ENCODE measurements at places on chromosomes 3 and 15.

GRCh38 chr3:111979434-111980038 is 710 bp downstream of the ABHD10 start:
- DNase-seq: no peak

GRCh38 chr15:62850791-62851291 is 191.7 kb upstream of the TPM1 start:
- no peak for DNase-seq

DNA sequence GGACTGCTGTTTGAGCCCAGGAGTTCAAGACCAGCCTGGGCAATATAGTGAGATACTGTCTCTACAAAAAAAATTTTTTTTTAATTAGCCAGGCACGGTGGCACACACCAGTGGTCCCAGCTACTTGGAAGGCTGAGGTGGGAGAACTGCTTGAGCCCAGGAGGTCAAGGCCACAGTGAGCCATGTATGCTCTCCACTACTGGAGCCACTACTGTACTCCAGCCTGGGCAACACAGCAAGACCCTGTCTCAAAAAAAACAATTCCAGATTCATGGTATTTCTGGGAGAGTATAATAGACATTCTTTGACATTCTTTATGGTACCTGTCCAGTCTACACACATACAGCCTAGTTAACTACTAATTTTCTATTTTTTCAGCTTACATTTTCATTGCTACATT is 70.1 kb downstream of the GSK3B start:
- DNase-seq: no peak

GRCh38 chr15:61227950-61228936 is 859 bp downstream of the RORA start:
- no peak for DNase-seq

GRCh38 chr3:85979034-85979433 is 1011.9 kb downstream of the VGLL3 start:
- no peak for DNase-seq

- no peak for DNase-seq
Observed at GRCh38 chr15:85555875-85556617, 175.6 kb downstream of the AKAP13 start.

- DNase-seq: no peak
Observed at GRCh38 chr3:81967393-81967792, 205.9 kb upstream of the GBE1 start.

GRCh38 chr3:128787256-128788253 is 61.6 kb downstream of the RAB7A start:
- peak; percentile 54 for DNase-seq

DNA sequence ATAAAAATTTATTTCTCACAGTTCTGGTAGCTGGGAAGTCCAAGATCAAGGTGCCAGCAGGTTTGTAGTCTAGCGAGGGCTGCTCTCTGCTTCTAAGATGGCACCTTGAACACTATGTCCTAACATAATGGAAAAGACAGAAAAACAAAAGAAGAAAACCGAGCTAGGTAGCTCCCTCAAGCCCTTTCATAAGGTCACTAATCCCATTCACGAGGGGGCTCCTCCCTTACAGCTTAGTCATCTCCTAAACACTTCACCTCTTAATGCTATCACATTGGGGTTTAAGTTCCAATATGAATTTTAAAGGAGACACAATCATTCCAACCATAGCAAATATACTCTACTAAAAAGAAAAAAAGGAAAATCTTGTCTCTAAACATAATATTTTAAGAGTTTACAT is 23.6 kb downstream of the GOLGA6D start:
- DNase-seq: no peak

DNA sequence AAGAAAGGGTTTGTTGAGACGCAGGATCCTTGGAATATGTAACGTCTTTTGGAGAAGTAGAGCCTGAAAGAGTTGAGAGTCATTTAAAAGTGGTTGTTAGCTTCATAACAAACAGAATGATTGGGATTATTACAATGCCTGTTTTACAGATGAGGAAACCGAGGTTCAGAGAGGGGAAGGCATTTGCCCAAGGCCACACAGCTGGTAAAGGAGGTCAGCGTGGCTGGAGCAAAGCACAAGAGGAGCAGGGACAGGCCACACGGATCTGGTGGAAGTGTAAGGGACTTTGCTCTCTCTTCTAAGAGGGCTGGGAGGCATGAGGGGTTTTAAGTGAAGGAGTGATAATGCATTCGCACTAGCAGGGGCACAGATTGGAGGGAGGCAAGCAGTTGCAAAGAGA is 6.2 kb upstream of the OXTR start:
- DNase-seq: no peak

DNA sequence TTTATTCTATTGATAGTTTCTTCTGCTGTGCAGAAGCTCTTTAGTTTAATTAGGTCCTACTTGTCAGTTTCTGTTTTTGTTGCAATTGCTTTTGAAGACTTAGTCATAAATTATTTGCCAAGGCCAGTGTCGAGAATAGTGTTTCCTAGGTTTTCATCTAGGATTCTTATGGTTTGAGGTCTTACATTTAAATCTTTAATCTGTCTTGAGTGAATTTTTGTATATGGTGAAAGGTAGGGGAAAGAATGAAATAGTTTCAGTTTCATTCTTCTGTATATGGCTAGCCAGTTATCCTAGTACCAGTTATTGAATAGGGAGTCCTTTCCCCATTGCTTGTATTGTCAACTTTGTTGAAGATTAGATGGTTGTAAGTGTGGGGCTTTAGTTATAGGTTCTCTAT is 10.6 kb upstream of the GCSAM start:
- DNase-seq: no peak

DNA sequence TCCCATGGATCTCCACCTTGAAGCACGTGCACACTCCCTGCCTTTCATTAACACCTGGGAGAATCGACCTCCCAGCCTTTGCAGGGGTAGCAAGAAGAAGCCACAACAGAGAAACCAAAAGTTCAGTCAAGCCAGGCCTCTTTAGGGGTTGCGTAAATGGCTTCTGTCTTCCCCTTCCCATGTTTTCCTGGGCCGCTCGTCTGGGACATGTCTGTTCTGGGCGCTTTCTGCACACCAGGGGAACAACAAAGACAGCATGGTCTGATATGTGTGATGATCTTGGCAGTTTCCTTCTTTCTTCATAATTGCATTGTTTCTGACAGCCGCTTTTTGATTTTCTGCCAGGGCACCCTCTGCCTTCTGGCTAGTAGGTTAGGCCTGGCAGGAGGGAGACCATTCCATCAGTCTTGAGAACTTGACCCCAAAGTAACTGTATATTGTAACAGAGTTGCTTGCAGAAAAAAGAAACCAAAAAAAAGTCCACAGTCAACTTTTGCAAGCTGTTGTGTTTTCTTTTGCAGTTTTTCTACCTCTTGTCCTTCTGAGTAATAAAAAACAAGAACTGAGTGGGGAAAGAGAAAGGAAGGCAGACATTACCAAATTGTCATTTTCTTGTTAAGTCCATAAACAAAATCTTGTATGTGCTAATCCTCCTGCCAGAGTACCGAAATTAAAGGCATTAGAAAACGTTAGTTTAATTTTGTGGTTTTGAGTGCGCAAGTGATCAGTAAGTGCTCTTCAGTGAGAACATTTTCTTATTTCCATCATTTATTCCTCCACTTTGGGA is 56.0 kb upstream of the FURIN start:
- no peak for DNase-seq

DNA sequence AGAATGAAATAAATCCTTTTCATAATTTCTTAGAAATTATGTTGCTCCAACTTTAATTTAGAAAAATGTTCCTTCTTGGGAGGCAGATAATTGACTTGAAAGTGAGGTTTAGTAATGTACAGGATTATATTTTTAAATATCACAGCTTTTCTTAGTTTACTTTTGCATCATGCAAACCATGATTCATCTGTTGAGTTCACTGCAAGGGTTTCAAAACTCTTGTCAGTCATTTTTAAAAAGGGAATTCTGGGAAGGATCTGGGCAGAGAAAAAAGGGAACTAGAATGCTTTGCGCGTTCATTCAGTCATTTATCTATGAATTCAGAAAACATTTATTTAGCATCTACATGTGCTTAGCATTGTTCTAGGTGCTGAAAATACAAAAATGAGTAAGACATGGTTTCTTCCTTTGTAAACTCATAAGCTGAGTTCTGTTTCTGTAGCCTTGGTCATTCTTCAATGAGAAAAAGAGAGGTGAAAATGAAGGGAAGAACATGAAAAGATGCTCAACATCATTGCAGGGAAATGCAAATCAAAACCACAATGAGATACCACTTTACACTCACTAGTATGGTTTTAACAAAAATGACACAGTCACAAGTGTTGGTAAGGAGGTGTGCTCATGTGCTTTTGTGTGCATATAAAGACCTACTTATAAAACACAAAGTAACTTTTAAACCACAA is 209.1 kb downstream of the NR1D2 start:
- no peak for DNase-seq

DNA sequence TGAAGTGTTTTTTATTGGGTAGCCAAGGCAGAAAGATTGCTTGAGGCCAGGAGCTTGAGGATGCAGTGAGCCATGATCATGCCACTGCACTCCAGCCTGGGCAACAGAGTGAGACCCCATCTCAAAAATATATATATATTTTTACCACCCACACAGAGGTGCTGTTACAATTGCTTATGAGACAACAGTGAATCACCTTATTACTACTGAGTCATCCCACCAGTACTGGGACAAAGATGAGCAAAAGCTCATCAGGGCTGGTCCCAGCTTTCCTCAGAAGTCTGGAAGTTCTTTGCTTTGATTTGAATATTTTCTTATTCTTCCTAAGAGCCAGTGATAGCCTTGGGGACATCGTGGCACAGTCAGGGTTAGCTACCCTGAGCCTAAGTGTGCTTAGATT is 207.7 kb downstream of the SOX2 start:
- no peak for DNase-seq

DNA sequence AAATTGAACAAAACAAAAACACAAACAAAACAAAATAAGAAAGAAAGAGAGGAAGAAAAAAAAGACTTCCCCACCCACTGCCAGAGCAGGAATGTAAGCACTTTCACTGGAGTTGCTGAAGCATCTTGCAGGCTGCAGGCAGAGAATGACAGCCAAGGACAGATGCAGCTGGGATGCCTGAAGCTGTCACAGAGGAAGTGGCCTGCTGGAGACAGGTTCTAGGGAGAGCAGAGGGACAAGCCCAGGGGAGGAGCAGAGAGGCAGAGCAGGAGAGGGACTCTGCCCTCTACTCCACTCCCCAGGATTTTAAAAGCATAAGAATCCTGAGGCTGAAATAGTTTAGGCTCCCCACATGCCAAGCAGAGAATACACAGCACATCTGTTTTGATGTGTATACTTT is 326.2 kb downstream of the TUSC7 start:
- no peak for DNase-seq

DNA sequence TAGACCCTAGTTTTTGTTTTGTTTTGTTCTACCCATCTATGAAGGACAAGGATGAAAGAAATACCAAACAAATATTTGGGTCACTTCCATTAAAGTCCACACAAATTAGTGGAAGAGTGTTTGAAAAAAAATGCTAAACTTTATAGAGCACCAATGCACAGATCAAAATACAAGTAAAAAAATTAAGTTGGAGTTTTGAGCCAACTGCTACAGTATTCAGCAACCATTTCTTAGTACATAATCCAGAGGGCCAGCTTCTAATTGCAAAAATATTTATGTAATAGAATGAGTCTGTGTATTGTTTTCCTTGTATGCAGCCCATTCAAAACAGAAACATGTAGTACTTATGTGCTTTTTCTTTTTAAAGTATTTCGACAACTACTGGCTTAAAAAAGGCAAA is 121.1 kb downstream of the CBLB start:
- no peak for DNase-seq

DNA sequence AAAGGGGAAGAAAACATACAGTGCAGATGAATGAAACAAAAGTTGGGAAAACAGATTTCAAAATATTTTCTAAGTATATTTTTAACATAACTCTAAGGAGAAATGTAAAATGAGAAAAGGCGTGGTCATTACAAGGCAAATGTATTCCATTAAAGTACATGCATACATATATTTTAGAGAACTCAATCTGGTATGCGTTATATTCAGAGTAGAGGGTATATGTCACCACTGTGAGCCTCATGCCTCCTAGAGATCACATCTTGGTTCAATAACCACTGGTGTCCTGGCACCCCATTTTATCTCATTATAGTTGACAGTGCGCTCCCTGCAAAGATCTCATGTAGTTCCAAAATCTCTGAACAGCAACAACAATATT is 77.5 kb downstream of the SMARCC1 start:
- DNase-seq: no peak

DNA sequence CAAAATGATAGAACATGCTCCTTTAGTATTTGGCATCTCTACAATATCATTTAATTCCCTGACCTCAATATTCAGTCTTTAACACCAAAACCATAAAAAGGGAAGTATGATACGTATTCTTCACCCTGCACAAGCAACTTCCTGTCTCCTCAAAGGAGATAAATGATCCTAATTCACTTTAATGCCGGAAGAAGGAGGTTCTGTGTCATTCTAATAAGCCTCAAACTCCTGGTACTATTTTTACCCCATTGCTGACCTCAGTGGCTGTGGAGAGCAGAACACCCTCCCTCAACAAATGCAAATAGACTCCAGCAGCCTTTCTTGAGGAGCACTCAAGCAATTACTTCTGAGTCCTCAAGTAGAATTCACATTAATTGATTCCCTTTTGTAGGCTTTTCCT is 173.3 kb downstream of the TMEM108 start:
- no peak for DNase-seq
